ENCODE measurements at places on chromosomes 4 and X. TPM values are rescaled to one million over a fixed set of nuclear protein-coding genes. Genes with fewer than 3 reads are reported as not detected.

NR0B1 gene
- total RNA-seq = not detected

DNA sequence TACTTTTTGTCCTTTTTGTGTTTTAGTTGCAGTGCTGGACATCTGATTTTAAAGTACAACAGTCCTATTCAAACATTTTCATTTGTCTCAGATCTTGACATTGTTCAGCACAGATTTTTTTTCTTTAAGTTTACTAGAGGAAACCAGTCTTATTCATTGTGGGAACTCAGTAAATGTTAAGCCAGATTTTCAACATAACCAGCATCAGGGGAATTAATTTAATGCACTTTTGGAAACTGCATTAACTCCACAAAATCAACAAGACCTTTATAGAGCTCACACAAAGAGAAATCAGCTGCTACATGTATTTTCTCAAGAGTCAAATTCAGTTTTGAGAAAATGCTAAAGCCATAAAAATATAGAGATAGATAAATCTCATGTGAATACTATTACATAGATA lies 9.9 kb downstream of the CPE start:
- no peak for DNase-seq

DNA sequence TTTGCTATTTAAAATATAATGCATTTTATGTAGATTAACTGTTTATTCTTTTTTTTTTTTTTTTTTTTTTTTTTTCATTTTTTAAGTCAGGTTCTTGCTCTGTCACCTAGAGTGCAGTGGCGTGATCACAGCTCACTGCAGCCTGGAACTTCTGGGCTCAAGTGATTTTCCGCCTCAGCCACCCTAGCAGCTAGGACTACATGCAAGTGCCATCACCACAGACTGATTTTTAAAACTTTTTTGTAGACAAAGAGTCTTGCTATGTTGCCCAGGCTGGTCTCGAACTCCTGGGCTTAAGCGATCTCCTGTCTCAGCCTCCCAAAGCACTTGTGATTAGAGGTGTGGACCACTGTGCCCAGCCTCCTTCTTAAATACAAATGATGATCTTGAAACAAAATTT lies 159.9 kb downstream of the CAMK2D start:
- no peak for DNase-seq

GRCh38 chr4:36207831-36208520 lies 36.3 kb downstream of the ARAP2 start:
- DNase-seq = no peak

DNA sequence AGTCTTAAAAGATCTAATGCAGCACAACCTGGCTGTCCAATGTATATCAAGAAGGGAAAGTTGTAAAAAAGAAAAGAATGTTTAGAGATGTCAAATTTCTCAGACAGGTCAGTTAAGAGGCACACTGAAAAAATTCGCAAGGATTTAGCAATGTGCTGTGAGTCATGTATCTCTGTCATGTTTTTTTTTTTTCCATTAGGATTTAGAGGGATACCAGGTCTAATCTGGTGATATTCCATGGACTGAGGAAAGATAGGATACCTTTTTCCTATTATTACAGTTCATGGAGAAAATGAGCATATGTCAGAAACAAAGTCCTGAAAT lies 815.4 kb upstream of the PCDH10 start:
- DNase-seq = no peak

PLAC8 gene
- total RNA-seq = 1.1 TPM

GLRA2 gene
- not detected for total RNA-seq

Measured in breast epithelium (tissue), 4 donors.